Gastrocnemius medialis (tissue), 4 donors: ENCODE measurements at places on chromosomes 3 and 15.

DNA sequence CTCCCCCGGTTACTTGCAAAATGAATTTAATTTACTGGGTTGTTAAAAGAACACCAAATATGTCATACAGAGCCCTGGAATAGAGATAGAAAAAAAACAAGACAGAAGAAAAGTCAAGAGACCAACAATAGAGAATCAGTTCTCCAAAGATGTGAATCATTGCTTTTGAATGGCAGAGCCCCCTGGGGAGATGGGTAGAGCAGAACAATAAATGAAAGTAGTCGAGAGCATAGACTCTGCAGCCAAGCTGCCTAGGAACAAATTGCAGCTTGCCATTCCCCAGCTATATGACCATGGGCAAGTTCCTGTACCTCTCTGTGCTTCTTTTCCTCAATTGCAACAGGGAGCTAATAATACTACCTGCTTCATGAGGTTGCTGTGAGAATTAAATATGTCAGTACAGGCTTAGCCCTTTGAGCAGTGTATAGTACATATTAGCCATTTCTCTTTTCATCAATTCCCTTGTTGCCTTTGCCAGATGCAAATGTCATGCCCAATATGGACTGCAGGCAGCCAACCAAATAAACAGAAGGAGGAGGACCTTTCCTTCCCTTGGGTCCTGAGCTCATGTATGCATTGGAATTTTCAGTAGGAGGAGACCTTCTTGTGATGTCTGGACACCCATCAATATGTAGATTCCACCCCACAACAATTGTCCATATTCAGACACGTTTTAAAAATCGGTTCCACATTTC, 25.0 kb upstream of the BFSP2 start:
- DNase-seq, result no peak

- DNase-seq, result no peak
Measured at GRCh38 chr3:159928666-159929065, 60.0 kb upstream of the IL12A start.

GRCh38 chr3:119810018-119810435, 28.1 kb downstream of the NR1I2 start:
- DNase-seq, result no peak

GRCh38 chr3:16090024-16090423, 84.5 kb upstream of the GALNT15 start:
- no peak for DNase-seq

- no peak for DNase-seq
Measured at GRCh38 chr3:98713984-98714383, 49.2 kb upstream of the ST3GAL6 start.

DNA sequence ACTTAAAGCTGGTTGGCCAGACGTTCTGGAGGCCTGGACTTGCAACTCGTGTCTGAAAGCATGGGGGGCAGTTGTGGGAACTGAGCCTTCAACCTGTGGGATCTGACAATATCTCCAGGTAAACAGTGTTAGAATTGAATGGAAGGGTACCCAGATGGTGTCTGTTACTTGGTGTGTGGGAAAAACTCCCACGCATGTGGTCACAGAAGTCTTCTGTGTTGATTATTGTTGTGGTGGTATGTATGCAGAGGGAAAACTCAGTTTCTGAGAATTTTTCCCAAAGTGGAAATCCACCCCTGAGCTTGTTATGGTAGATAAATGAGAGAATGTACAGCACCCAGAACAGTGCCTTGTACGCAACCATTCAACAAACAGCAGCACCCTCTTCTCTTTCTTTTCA, 238.1 kb upstream of the ICE2 start:
- DNase-seq, result no peak

DNA sequence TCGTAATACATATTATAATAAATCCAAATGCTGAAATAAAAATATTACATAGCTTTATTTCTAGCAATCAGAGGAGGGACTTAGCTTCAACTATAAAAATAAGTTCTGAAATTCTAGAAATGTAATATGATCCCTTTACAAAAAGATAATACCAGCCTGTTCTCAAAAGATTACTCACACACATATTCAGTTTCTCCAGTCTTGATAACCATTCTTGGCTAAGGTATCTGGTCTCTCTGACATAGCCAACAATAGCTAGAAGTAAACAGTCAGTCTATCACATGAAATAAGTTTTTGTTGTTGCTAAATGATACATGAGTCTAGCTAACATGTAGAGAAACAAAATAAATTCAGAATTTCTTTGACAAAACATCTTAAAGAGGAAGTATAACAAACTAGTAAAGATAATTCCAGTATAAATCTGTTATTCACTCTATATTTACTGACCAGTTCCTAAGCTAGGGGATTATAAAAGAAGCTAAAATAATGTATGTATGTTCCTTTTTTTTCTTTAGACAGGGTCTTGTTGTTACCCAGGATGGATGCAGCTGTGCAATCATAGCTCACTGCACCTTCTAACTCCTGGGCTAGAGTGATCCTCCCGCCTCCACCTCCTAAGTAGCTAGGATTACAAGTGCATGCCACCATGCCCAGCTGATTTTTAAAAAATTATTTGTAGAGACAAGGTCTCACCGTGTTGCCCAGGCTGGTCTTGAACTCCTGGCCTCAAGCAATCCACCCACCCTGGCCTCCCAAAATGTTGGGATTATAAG, 170.6 kb downstream of the TBL1XR1 start:
- no peak for DNase-seq

- no peak for DNase-seq
Measured at GRCh38 chr15:52221730-52222129, 30.5 kb upstream of the GNB5 start.

GRCh38 chr15:62068810-62069167, 2.0 kb downstream of the C2CD4A start:
- no peak for DNase-seq

DNA sequence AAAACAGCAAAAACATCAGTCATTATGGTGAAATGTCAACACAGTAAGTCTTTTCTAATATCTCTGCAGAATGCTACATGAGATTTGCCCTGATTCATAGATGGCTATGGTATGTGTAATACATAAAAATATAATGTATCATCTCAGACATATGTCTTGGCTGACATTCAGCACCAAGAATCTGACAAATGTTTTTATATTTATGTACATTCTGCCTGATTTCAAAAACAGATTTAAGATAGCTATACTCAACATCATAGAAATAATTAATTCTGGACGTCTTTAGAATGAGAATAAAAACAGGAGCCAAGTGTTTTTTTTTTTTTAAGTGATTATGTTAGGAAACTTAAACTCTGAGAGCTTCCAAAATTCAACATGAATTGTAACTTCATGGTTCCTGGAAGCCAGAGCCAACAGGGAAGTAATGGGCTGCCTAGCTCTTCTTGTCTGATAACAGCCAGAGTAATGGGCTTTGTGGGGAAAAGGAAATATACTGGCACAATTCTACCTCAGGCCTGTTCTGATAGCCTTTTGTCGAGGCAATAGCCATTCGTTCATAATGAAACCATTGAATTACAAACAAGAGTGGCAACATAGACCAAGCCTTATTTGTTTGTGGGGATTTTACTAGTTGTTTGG, 184.4 kb downstream of the VGLL4 start:
- no peak for DNase-seq
